ENCODE measurements at places on chromosomes 4 and X. TPM values are rescaled to one million over a fixed set of nuclear protein-coding genes. Genes with fewer than 3 reads are reported as not detected.

IL1RAPL2 gene
- total RNA-seq = not detected

F8A2 gene
- not detected for total RNA-seq

ZNF711 gene
- total RNA-seq = 0.38 TPM

KCND1 gene
- 0.56 TPM for total RNA-seq

FAT1 gene
- total RNA-seq = 185 TPM

CXorf65 gene
- not detected for total RNA-seq

CTAG2 gene
- total RNA-seq = not detected

RS1 gene
- not detected for total RNA-seq

CCDC158 gene
- 0.19 TPM for total RNA-seq

SHROOM3 gene
- 3.3 TPM for total RNA-seq

ATP2B3 gene
- not detected for total RNA-seq

EPGN gene
- total RNA-seq = 0.38 TPM

RHOXF2 gene
- not detected for total RNA-seq

FAM9C gene
- not detected for total RNA-seq

MAGEA4 gene
- total RNA-seq = not detected

CSAG3 gene
- not detected for total RNA-seq

ARHGAP6 gene
- total RNA-seq = 4.4 TPM

CLDN34 gene
- not detected for total RNA-seq

NHSL2 gene
- 0.77 TPM for total RNA-seq

RASSF6 gene
- under 0.01 TPM for total RNA-seq

JAKMIP1 gene
- total RNA-seq = not detected

SASH3 gene
- total RNA-seq = not detected

CENPVL3 gene
- not detected for total RNA-seq

PPARGC1A gene
- 0.38 TPM for total RNA-seq

ANOS1 gene
- total RNA-seq = 2.1 TPM

RP2 gene
- 15.5 TPM for total RNA-seq

DUX4 gene
- not detected for total RNA-seq

RAB33A gene
- total RNA-seq = 15.2 TPM

VGLL1 gene
- not detected for total RNA-seq

FABP2 gene
- total RNA-seq = under 0.01 TPM

ZNF81 gene
- 9.9 TPM for total RNA-seq

CTAG1B gene
- not detected for total RNA-seq

IL2 gene
- total RNA-seq = not detected

LONRF3 gene
- total RNA-seq = 0.19 TPM

DUSP9 gene
- total RNA-seq = under 0.01 TPM

All from regular cardiac myocyte (primary cell).